Thoracic aorta (tissue), 2 donors: ENCODE measurements at places on chromosomes 7 and 10.

DNA sequence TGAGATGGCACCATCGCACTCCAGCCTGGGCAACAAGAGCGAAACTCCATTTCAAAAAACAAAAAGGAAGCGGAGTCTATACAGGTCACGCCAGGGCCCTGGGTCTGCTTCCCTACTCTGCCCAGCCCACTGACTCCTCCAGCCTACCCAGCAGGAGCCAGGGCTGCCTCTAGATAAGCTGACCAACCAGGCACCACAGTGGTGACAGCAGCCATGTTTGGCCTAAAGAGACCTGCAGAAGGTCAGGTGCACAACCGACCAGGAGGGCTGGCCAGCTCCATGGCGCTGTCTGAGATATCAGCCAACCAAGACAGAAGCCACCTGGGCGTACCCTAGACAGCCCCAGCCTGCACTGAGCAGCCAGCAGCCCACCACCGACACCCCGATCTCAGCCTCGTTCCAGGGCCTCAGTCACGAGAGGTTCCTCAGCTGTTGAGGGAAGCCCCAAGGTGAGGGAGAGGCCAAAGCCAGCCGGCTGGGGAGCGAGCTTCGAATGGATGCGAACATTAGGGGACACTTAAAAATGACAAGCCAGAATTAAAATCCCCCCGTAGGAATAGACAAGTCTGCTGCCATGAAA is 24.4 kb upstream of the PWWP2B start:
- H3K4me1 ChIP-seq = no peaks in the 10 kb centered on the region
- DNase-seq = no peak
- H3K4me3 ChIP-seq = no peak overlapping the region
- no peaks in the 10 kb centered on the region for H3K36me3 ChIP-seq

DNA sequence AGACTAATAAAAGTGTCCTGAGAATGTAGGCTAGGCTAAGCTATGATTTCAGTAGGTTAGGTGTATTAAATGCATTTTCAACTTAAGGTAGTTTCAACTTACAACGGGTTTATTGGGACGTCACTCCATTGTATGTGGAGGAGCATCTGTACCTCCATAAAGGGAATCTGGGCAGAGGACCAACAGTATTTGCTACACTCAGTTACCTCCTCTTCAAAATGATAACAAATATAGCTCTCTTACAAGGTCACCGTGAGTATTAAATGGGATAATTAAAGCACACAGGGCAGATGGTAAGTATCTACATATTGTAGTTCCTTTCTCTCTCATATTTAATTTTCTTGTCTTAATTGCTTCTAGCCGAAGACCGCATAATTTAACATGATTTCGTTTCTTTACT is 59.0 kb upstream of the FGL2 start:
- H3K4me1 ChIP-seq = no peaks in the 10 kb centered on the region
- H3K27ac ChIP-seq = no peak overlapping the region
- H3K36me3 ChIP-seq = no peaks in the 10 kb centered on the region
- no peak overlapping the region for H3K4me3 ChIP-seq
- no peaks in the 10 kb centered on the region for H3K27me3 ChIP-seq

- H3K27ac ChIP-seq = no peak overlapping the region
- no peak for DNase-seq
- H3K36me3 ChIP-seq = no peaks in the 10 kb centered on the region
- H3K4me1 ChIP-seq = peaks cover 22% of the 10 kb centered on the region
Measured at GRCh38 chr10:78411716-78412115, 378.1 kb downstream of the RPS24 start.

- no peaks in the 10 kb centered on the region for H3K27me3 ChIP-seq
- H3K36me3 ChIP-seq = no peaks in the 10 kb centered on the region
- H3K27ac ChIP-seq = no peak overlapping the region
- no peak overlapping the region for H3K4me3 ChIP-seq
- H3K4me1 ChIP-seq = no peaks in the 10 kb centered on the region
- no peak for DNase-seq
Measured at GRCh38 chr7:20223356-20223755, 6.2 kb upstream of the MACC1 start.

DNA sequence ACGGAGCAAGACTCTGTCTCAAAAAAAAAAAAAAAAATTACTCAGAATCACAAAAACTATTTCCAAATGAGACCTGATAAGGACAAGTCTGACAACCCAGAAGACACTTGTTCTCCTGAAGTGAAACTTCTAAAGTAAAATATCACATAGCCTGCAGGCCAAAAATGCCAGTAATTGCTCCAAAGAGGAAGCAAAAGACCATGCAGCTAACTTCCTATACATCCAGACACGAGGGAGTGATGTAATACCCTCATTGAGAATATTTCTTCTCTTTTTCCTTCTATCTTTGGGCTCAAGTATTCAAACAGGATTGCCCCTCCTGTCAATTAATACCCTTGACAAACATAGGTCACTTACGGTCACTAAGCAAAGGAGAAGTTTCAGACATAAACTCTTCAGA is 31.2 kb downstream of the ARMH3 start:
- H3K4me1 ChIP-seq = no peaks in the 10 kb centered on the region
- no peak for DNase-seq
- H3K4me3 ChIP-seq = no peak overlapping the region
- no peaks in the 10 kb centered on the region for H3K27me3 ChIP-seq
- H3K27ac ChIP-seq = no peak overlapping the region

GRCh38 chr7:26440233-26441001 is 148.8 kb downstream of the SNX10 start:
- no peaks in the 10 kb centered on the region for H3K4me1 ChIP-seq
- no peaks in the 10 kb centered on the region for H3K27me3 ChIP-seq
- DNase-seq = no peak
- no peak overlapping the region for H3K27ac ChIP-seq
- no peak overlapping the region for H3K4me3 ChIP-seq

GRCh38 chr7:47826754-47827153 is 121.5 kb downstream of the PKD1L1 start:
- DNase-seq = no peak
- H3K27me3 ChIP-seq = no peaks in the 10 kb centered on the region
- H3K27ac ChIP-seq = no peak overlapping the region
- no peak overlapping the region for H3K4me3 ChIP-seq
- no peaks in the 10 kb centered on the region for H3K36me3 ChIP-seq
